ENCODE measurements at places on chromosomes 11 and 22.

- no peak for DNase-seq
These were observed 68.9 kb upstream of the SLN start for GRCh38 chr11:107780775-107781174.

- DNase-seq: peak; percentile 66
These were observed 101.0 kb downstream of the PTPRJ start for GRCh38 chr11:48081151-48082010.

- DNase-seq: no peak
These were observed 3.3 kb downstream of the IL10RA start for GRCh38 chr11:117989351-117990102.

GRCh38 chr11:35619116-35619854 lies 1.0 kb downstream of the FJX1 start:
- DNase-seq: peak; percentile 31

GRCh38 chr11:9206496-9206895 lies 58.7 kb downstream of the DENND5A start:
- DNase-seq: no peak

GRCh38 chr11:100562128-100562527 lies 125.0 kb upstream of the ARHGAP42 start:
- DNase-seq: no peak

- no peak for DNase-seq
These were observed 203.4 kb downstream of the KIF18A start for GRCh38 chr11:27904358-27905055.

GRCh38 chr11:75539459-75540334 lies 14.0 kb upstream of the GDPD5 start:
- no peak for DNase-seq

DNA sequence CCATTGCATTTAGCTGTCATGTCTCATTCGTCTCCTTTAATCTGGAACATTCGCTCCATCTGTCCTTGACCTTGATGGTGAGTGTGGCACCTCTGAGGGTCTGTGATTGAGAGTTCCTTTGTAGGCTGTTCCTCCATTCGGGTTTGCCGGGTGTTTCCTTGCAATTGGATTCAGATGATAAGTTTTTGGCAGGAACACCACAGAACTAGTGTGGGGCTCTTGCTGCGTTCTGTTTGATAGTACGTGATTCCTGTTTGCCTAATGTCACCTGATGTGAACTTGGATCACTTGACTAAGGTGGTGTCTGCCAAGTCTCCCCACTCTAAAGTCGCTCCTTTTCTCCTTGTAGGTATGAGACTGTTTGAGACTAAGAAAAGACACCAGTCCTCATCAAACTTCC lies 109.7 kb upstream of the TMEM45B start:
- no peak for DNase-seq

Data from activated naive CD4-positive, alpha-beta T cell treated with anti-CD3 and anti-CD28 coated beads for 36 hours (primary cell).